ENCODE measurements at places on chromosomes 12 and 14. TPM values are rescaled to one million over a fixed set of nuclear protein-coding genes. Genes with fewer than 3 reads are reported as not detected.

PROX2 gene
- total RNA-seq, result not detected

SDR9C7 gene
- total RNA-seq, result 0.29 TPM

SLC25A47 gene
- not detected for total RNA-seq

KRT75 gene
- total RNA-seq, result not detected

LGMN gene
- 52.2 TPM for total RNA-seq

PAX9 gene
- total RNA-seq, result not detected

AICDA gene
- not detected for total RNA-seq

DACT1 gene
- 61.7 TPM for total RNA-seq

FBXO33 gene
- total RNA-seq, result 12.7 TPM

GRCh38 chr14:89417465-89418225 is 612 bp upstream of the FOXN3 start:
- peaks cover 48% of the 10 kb centered on the region for H3K4me1 ChIP-seq
- no peak for DNase-seq
- H3K4me3 ChIP-seq, result peak overlapping the region; percentile 83
- peaks cover 5% of the 10 kb centered on the region for H3K36me3 ChIP-seq
- H3K27ac ChIP-seq, result peak overlapping the region; percentile 89

DNA sequence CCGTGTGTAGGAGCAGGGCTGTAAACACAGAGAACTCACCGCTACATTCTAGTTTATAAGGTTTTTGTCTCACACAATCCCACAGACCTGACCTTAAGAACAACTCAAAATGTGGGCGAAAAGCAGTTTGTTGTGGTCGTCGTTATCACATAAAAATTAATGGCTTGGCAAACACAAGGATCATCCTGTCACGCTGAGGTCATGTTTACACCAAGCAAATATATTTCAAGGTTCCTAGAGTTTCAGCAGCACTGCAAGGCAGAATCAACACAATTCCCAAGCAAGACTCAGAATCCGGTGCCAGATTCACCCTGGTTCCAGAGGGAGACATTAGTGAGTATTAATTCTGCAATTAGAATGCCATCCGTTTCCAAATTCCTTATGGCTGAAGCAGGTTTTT is 30.1 kb upstream of the MAP1LC3B2 start:
- peak overlapping the region; percentile 57 for H3K27ac ChIP-seq
- no peaks in the 10 kb centered on the region for H3K36me3 ChIP-seq
- H3K4me3 ChIP-seq, result no peak overlapping the region
- DNase-seq, result no peak
- no peaks in the 10 kb centered on the region for H3K27me3 ChIP-seq
- peaks cover 43% of the 10 kb centered on the region for H3K4me1 ChIP-seq

DNA sequence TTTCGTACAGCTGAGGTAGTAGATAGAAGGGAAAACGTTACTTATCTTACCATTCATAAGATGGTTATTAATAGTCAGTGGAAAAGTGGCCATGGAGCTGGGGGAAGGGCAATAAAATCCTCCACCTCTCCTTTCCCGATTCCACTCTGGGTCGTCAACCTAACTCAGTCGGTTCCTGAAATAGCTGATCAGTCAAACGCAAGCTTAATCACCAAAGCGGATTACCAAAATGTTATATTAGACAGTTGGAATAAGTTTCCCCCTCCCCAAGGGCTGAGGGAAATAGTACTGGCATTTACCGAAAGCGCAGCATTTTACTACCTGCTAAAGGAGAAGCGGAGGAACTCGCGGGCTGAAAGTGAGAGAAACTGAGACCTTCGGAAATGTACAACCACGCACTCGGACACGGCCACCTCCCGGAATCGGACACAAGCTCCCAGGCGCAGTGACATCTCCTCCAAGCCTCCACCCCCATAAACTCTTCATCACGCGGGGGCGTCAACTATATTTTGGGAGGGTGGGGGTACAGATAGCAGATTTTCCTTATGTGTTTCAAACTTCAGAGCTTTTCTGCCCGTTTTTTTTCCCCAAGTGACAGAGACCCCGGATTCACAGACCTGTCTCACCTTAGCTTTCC is 1.2 kb downstream of the PPM1H start:
- no peaks in the 10 kb centered on the region for H3K36me3 ChIP-seq
- peak overlapping the region; percentile 96 for H3K27ac ChIP-seq
- H3K4me3 ChIP-seq, result peak overlapping the region; percentile 97
- peaks cover 32% of the 10 kb centered on the region for H3K4me1 ChIP-seq
- H3K27me3 ChIP-seq, result peaks cover 39% of the 10 kb centered on the region

DNA sequence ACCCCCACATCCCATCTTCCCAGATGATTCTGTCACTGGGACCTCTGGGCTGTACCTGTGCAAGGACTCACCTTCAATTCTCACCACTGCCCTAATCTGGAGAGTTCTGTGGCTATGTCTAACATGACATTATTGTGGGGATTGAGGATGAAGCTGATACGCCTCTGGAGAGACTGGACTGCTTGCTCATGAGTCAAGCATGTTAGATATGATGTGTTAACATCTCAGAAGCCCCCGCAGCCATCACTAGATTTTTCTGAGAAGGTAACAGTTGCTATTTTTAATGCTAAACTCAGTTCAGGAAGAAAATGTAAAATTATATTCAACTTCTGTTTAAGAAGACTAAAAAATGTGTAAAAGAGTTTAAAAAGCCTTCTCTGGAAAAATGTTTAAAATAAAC is 25.7 kb downstream of the JKAMP start:
- no peaks in the 10 kb centered on the region for H3K36me3 ChIP-seq
- no peak for DNase-seq
- no peaks in the 10 kb centered on the region for H3K4me1 ChIP-seq
- no peak overlapping the region for H3K27ac ChIP-seq

DNA sequence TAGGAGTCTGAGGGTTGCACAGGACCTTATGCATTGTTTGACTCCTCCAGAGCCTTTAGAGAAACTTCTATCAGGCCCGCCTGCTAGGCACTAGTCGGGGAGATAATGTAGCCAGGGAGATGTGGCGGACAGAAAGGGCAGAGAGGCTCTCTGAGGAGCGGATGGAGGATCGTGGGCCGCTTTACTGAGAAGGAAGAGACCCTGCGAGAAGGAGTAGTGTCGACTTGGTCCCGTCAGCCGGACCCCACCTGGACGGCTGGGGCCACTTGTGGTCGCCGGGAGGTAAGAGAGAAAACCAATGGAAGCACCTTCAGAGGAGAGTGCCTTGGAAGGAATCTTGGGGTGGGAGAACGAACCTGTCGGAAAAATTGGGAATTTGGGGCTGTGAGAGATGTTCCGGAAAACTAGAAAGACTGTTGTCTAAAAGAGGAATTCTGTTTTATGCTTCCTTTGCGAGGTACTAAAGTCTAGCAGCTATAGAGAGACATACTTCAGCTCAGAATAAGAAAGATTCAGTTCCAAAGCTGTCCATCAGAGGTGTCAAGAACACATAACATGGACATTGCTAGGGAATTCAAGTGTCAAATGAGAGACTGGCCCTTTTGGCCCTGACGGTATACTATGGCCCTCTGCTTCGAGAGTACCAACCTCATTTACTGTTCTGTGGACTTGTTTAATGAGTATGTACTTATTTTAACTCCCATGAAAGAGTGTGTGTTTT is 660 bp upstream of the MCRS1 start:
- DNase-seq, result no peak
- peaks cover 17% of the 10 kb centered on the region for H3K36me3 ChIP-seq
- H3K27me3 ChIP-seq, result no peaks in the 10 kb centered on the region

DNA sequence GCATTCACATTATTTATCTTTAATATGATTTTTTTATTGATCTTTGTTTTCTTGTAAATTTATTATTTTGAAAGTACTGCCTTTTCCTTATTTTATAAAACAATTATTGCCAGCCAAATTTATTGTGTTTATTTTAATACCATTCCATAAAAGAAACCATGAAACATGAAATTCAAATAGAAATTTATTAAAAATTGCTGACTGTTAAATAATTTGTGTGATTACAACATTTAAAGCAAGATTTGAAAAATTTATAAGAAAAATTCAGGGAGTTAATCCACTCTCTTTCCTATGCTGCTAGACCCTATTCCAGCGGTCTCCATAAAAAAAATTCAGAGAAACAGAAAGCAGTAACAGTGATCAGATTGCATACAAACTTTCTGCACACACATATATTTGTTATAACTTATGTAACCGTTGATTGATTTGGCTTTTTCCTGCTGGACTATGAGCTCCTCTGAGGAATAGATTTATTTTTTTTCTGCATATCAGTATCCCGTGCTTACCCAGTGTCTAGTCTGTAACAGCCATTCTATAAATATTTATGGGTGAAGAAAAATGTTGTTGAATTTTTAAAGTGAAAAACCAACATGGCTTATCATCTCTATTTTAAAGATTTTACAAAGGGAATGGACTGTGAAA is 68.1 kb downstream of the LRRK2 start:
- H3K27ac ChIP-seq, result no peak overlapping the region
- no peaks in the 10 kb centered on the region for H3K4me1 ChIP-seq
- H3K36me3 ChIP-seq, result no peaks in the 10 kb centered on the region
- H3K27me3 ChIP-seq, result no peaks in the 10 kb centered on the region

- H3K27ac ChIP-seq, result no peak overlapping the region
- no peak for DNase-seq
- H3K4me3 ChIP-seq, result no peak overlapping the region
- no peaks in the 10 kb centered on the region for H3K27me3 ChIP-seq
- H3K36me3 ChIP-seq, result peaks cover 16% of the 10 kb centered on the region
- H3K4me1 ChIP-seq, result peaks cover 5% of the 10 kb centered on the region
These were observed 9.0 kb downstream of the LGALS3 start for GRCh38 chr14:55138091-55138490.

- peaks cover 5% of the 10 kb centered on the region for H3K4me1 ChIP-seq
- H3K4me3 ChIP-seq, result no peak overlapping the region
- H3K36me3 ChIP-seq, result peaks cover 8% of the 10 kb centered on the region
- no peaks in the 10 kb centered on the region for H3K27me3 ChIP-seq
- no peak overlapping the region for H3K27ac ChIP-seq
- DNase-seq, result no peak
These were observed 22.2 kb downstream of the P2RX4 start for GRCh38 chr12:121232163-121232562.

GRCh38 chr14:62667421-62667914 is 377.8 kb downstream of the KCNH5 start:
- no peak for DNase-seq
- H3K27ac ChIP-seq, result no peak overlapping the region
- H3K4me3 ChIP-seq, result no peak overlapping the region
- peaks cover 32% of the 10 kb centered on the region for H3K4me1 ChIP-seq

GRCh38 chr12:92573104-92573503 is 129.7 kb upstream of the PLEKHG7 start:
- no peak for DNase-seq
- no peaks in the 10 kb centered on the region for H3K4me1 ChIP-seq
- H3K27me3 ChIP-seq, result no peaks in the 10 kb centered on the region
- no peaks in the 10 kb centered on the region for H3K36me3 ChIP-seq
- no peak overlapping the region for H3K27ac ChIP-seq

GRCh38 chr12:92074889-92075288 is 70.8 kb downstream of the BTG1 start:
- H3K4me1 ChIP-seq, result peaks cover 40% of the 10 kb centered on the region
- H3K4me3 ChIP-seq, result no peak overlapping the region
- H3K27me3 ChIP-seq, result no peaks in the 10 kb centered on the region
- no peaks in the 10 kb centered on the region for H3K36me3 ChIP-seq
- no peak for DNase-seq
- peak overlapping the region; percentile 81 for H3K27ac ChIP-seq

DNA sequence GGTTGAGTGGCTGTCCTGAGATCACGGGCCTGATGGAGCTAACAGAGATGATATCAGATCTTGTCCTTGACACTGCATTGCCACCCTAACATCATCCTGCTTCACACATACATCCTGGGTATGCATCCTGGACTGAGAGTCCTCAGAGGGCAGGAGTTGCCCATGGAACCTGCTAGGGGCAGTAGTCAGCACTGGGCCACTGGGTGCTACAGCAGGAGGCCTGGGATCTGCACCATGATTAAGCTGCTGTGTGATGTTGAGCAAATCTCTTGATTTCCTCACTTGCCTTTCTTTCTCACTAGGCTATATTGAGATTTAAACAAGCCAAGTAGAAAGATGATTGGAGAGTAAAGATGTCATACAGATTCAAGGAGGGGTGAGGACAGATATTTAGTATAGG is 22.1 kb upstream of the EIF4B start:
- H3K27me3 ChIP-seq, result no peaks in the 10 kb centered on the region
- H3K36me3 ChIP-seq, result no peaks in the 10 kb centered on the region
- no peak overlapping the region for H3K27ac ChIP-seq

GRCh38 chr12:128695697-128696096 is 128.1 kb downstream of the SLC15A4 start:
- H3K27me3 ChIP-seq, result no peaks in the 10 kb centered on the region
- H3K4me3 ChIP-seq, result no peak overlapping the region
- DNase-seq, result no peak
- H3K36me3 ChIP-seq, result peaks cover 11% of the 10 kb centered on the region
- no peak overlapping the region for H3K27ac ChIP-seq

Measured in mesothelial cell of epicardium (in vitro differentiated cells).